ENCODE measurements at places on chromosomes 12 and 14. TPM values are rescaled to one million over a fixed set of nuclear protein-coding genes. Genes with fewer than 3 reads are reported as not detected.

DNA sequence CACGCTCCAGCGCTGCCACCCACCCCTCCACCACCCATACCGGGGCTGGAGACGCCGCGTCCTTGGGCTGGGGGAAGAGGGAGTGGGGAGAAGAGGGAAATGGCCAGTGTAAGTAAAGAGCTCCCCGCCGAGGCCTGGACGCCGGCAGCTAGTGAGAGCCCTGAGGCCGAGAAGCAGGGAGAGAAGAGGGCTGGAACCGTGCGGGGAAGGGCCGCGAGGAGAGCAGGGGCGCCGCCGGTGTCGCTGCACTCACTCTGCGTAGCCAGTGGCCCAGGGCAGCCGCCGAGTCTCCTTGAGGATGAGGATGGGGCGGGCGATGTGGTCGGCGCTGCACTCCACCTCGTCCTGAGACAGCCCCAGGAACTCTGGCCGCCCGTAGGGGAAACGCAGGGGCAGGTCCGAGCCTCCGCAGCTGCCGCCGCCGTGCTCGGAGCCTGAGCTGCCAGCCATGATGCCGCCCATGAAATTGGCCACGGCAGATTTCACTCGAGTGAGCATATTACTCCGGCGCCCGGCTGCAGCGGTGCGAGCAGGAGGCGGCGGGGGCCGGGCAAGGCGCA, 631 bp downstream of the PPM1H start:
- DNase-seq: peak; percentile 41

- DNase-seq: no peak
Measured at GRCh38 chr12:14275886-14276285, 89.6 kb upstream of the ATF7IP start.

- peak; percentile 0 for DNase-seq
Measured at GRCh38 chr14:78683981-78684380, 513.8 kb downstream of the NRXN3 start.

GRCh38 chr14:67199016-67199415, 9.8 kb downstream of the GARIN2 start:
- no peak for DNase-seq

- peak; percentile 68 for DNase-seq
Measured at GRCh38 chr14:89721956-89722355, 232.6 kb downstream of the EFCAB11 start.

The FLRT2 gene
- 88.9 TPM for polyA plus RNA-seq

Measured in muscle of leg (tissue), 16 donors.